ENCODE measurements at places on chromosomes 1 and 21.
A peak's percentile ranks its signal among the peaks of the same experiment; 100 is the strongest.

GRCh38 chr1:194159941-194160340 is 973.5 kb upstream of the B3GALT2 start:
- no peak for DNase-seq

GRCh38 chr21:21712748-21713520 is 714.7 kb downstream of the NCAM2 start:
- no peak for DNase-seq

DNA sequence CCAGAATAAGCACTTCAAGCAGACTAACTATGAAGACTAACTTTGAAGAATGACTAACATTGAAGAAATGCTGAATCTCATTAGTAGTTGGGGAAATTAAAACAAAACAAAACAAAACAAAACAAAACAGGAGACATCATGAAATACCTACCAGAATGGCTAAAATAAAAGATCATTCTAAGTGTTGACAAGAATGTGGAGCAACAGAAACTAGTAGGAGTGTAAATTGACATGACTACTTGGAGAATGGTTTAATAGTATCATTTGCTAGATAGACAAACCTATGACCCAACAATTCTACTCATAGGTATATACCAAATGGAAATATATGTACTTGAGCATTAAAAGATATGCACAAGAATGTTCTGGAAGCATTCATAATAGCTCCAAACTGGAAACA is 18.9 kb upstream of the ZFP69B start:
- no peak for DNase-seq

DNA sequence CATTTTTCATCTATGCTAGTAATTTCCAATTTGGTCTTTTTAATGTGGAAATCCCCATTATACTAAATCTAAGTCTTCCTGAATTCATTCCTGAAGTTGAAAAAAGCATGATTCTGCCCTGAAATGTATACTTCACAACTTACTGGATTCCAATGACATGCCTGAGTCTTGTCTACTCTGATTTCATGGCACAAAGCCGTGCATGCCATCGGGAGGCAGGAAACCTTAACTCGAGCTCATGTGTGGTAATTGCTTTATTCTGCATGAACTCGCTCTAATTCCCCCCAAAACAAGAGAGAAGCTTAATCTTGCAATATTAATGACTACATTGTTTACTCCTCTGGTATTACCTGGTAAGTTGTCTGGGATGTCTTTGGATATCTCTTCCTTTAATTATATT is 39.6 kb upstream of the PBX1 start:
- DNase-seq = no peak

- DNase-seq = no peak
These were observed 5.0 kb upstream of the RGS18 start for GRCh38 chr1:192153276-192153675.

DNA sequence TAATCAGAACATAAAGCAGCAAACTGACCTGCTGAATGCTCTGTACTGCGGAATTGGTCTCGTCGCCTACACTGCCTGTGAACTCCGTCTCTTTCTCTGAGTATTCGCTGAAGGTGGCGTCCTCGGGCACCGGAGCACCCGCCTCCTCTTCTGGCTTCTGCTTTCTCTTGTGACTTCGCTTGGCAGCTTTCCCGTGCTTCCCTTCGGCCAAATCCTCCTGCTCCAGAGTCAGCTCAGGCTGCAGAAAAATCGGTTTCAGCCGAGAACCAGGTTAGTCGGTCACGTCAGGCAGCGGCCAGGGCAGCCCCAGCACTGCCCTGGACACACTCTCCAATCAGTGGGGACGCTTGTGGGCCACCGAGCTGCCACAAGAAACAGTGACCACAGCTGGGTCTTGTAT is 35.8 kb upstream of the RIPK4 start:
- DNase-seq = no peak

GRCh38 chr1:43349594-43350306 is 9.0 kb upstream of the CDC20 start:
- DNase-seq = no peak

GRCh38 chr1:35047188-35047858 is 15.6 kb upstream of the ZMYM6 start:
- DNase-seq = no peak

DNA sequence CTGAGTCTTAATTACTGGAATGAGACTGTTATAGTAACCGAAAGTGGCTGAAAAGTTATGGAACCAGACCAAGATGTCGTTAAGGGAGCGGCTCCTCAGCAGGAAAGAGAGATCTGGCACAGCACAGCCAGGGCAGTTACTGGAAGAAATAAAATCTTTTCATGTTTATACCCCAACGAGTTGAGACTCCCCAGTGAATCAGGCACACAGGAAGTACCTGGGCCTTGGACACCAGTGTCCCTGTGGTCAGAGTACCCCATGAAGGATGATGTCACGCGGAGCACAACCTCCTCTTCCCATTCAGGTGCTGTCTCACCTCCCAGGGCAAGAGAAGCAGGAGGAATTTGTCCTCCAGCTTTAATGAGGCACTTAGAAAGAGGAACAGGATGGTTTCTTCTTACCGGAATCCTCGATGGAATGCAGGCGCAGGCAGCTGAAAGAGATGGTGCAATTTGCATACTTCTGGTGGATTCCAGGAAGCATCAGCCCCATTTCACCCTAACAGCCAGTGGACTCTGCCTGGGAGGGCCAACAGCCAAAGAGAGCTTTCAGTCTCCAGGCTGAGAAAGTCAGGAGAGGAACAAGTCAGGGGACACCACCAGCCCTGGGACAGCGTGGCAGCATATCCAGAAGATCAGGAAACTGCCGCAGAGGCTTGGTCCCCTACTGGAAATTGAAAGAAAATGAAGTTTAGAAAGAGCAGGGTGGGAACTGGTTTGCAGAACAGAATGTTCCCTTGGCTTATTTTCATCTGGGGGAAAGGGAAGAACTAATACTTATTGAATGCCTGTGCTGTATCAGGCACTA is 35.9 kb upstream of the CTTNBP2NL start:
- no peak for DNase-seq

DNA sequence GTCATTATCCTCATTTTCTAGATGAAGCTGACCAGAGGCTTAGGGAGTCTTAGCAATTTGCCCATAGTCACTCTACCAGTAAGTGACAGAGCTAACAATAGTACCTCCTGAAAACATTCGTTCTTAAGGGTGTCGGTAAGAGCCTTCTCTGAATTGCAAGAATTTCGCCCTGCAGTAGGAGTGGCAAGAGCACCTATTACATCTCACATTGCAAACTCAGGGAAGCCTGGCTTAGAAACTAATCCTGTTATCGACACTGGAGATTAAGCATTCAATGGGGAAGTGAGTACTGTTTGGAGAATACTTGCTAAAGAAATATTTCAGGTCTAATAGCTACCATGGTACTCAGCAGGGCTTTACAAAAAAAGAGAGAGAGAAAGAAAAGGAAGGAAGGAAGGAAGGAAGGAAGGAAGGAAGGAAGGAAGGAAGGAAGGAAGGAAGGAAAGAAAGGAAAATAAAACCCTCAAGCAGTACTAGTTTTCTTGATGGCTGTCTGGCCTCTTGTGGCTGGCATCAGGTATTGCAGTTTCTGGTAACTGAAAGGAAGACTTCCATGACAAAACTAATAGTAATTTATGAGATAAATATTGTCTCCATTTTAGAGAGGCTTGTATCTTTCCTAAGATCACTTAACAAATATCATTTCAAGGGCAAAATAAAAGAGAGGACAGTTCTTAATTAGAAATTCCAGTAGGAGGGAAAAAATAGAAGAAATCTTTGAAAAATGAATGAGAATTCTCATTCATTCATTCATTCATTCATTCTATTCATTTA is 10.4 kb downstream of the C1orf226 start:
- no peak for DNase-seq

DNA sequence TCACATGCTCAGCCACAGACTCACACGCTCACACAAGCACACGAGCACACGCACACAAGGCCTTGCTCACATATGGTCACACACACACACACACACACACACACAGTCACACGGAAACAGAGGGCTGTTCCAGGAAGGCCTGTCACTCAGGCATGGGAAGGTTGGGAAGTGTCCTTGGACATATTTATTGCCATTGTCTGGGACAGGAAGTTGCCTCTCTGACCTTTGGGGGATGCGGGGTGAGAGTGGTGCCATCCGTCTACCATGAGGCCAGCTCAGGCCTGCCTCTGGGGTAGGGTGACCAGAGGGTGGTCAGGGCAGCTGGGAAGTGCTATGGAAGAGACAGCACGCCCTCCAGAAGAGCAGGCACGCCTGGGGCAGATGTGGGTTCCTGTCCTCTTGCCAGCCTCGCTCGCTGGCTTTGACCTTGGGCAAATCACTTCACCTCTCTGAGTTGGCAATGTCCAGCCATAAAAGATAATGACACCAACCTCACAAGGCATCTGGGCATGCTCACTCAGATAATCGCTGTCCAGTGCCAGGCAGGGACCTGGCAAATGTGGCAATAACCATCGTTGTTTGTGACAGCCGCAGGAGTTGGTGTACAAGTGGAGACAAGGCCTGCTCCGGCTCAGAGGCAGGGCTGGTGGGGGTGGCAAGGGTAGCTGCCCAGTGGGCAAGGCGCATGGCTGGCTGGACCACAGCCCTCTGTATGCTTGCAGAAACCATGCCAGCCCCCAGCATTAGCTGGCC is 8.0 kb upstream of the GUCA2A start:
- DNase-seq = no peak

- no peak for DNase-seq
These were observed at the start of gene ELF3 for GRCh38 chr1:202010180-202011015. ELF3 (plus strand) TSS chr1:202010587; CDS start chr1:202011137, 550 bp downstream.

DNA sequence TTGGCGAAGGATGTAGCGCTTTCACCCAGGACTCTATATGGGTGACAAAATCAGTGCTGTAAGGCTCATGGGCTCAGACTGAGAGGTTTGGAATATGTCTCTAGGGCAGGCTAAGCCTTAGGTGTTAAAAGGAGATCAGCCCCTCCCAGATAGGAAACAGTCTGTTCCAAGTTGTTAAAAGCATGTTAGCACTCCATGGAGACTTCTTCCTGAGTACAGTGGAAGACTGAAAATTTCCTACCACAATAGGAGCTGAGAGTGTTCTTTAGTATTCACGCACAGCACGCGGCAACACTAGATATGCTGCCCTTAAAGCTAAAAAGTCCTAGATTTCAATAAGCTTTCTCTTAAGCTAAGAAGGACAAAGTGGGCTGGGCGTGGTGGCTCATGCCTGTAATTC is 122.1 kb downstream of the TRABD2B start:
- DNase-seq = no peak

DNA sequence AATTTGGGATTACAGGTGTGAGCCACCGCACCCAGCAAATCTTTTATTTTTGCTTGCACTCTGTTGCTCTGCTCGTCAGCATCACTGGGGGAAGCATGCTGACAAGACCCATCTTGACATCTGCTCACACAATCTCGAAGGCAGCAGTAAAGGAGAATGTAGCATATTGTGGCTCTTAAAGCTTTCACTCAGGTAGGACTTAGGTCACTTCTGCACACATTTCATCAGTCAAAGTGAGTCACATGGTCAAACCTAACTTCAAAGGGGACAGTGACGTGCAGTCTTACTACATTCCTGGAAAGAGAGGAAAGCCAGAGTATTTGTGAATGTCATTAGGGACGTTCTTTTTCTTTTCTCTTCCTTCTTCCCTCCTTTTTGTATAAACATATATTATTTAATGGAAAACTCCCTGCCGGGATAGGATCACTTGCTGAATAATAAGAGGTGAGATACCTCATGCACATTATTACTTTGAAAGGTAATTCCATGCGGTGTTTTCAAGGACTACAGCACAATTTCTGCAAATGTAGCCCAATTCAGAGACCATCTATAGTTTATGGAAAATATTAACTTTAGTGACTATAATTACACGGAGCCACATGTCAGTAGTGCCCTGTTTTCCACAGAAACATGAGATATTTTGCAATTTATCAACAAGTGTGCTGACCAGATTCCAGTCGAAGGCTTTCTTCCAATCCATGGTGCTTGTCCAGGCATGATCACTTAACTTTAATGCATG is 19.3 kb upstream of the ACBD6 start:
- no peak for DNase-seq

- no peak for DNase-seq
These were observed 182.5 kb downstream of the AKT3 start for GRCh38 chr1:243667591-243667990.

DNA sequence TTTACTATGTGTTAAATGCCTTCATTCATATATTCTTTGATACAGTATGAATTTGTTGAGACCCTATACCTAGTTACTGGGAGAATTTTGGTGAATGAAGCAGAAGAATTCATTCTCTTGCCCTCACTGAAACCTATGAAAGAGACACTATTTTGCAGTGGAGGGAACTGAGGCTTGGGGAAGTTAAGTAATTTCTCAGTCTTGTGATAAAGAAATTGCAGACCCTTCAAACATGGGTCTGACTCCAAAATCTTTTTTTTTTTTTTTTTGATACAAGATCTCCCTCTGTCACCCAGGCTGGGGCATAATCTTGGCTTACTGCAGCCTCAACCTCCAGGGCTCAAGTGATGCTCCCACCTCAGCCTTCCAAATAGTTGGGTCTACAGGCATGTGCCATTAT is 132.1 kb downstream of the DNM3 start:
- no peak for DNase-seq

DNA sequence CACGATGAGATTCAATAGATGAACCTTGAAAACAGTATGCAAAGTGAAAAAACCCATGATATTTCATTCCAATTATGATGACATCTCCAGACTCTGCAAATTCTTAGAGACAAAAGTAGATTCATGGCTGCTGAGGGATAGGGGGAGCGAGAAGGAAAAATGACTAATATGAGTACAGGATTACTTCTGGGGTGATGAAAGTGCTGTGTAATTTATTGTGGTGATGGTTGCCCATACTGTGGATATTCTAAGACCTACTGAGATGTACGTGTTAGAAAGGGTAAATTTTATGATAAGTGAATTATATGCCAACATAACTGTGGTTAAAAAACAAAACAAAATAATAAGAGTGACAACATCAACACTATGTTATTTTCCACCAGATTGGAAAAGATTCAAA is 18.9 kb upstream of the RGS7 start:
- no peak for DNase-seq

- DNase-seq = peak; percentile 76
These were observed at the start of gene MX2 for GRCh38 chr21:41361786-41362604. MX2 (plus strand) TSS chr21:41362027; CDS start chr21:41376907, 14,880 bp downstream.

GRCh38 chr1:229279242-229279641 is 8.3 kb downstream of the RAB4A start:
- no peak for DNase-seq

DNA sequence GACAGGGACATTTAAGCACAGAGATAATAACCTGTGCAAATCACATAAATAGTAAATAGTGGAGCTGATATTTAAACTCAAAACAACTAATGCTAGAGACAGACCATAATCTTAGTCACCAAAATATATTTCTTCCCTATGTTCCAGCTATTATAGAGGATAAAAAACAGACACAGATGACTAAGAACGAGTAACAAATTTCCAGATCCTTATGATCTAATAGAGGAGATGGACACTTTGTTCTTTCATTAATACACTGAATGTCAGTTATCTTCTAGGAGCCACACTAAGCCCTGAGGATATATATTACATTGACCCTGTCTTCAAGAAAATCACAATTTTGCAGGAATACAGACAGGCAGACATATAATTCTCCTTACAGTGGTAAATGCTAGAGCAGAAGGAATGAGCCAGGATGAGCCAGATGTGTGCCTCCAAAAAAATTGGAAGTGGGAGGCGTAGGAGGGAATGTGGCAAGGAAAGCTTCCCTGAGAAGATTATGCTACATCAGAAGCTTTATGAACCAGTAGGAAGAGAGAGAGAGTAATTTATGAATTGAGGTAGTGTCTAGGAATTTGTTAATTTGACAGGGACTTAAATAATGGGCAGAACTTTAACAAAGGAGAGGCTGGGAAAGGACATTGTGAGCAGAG is 395.4 kb upstream of the BEND5 start:
- DNase-seq = no peak

- DNase-seq = no peak
These were observed 48.4 kb upstream of the PTPRC start for GRCh38 chr1:198590454-198590853.

All from effector CD4-positive, alpha-beta T cell (primary cell).